ENCODE measurements at places on chromosomes 6 and 20. TPM values are rescaled to one million over a fixed set of nuclear protein-coding genes. Genes with fewer than 3 reads are reported as not detected.

DNA sequence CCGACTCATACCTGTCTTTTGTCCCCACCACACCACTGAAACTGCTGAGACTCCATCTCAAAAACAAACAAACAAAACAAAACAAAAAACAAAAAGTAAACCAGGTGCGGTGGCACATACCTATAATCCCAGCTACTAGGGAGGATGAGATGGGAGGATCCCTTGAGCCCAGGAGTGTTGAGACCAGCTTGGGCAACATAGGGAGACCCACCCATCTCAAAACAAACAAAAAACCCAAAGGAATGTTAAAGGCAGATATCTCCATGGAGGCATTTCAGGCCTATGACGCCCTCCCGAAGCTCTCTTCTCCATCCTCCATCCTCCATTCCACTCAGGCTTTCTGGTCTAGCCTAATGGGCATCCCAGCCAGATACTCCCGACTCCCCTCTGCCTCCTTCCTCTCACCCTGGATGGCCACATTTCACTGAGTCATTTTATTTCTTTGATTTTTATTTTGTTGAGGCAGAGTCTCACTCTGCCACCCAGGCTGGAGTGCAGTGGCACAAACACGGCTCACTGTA is 3.2 kb upstream of the SLC4A11 start:
- no peak for DNase-seq

- DNase-seq: no peak
Measured at GRCh38 chr20:10951216-10951615, 277.4 kb upstream of the JAG1 start.

DNA sequence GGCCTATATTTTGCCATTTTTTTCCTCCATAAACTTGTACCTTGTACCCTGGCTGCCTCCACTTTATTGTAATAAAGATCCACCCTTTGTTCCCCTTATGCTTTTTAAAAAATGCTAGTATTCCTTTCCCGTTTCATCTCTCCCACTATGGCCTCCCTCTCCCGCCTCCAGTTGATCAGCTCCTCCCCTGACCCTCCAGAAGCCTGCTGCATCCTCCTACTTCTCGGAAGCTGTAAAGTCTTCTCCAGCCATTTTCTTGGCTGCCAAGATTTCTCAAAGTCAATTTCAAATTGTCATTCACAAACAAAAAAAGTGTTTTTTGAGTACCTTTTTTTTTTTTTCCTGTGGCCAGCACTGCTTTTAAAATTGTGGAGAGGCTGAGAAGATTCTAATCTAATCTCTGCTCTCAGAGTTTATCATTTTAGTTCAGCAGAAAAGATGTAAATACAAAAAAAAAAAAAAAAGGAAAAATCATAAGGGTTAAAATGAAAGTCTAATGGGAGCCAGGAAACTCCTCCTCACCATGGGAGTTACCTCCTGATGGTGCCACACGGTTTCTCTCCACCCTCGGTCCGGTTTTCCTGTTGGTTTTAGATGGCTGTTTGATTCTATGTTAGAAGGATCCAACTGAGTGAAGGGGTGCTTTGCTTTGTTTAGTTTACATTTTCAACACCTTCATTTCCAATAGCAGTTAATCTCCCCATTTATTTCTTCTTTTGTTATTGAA is 103.0 kb upstream of the KCNK16 start:
- no peak for DNase-seq

GRCh38 chr6:51342393-51342792 is 523.7 kb downstream of the TFAP2B start:
- no peak for DNase-seq

DNA sequence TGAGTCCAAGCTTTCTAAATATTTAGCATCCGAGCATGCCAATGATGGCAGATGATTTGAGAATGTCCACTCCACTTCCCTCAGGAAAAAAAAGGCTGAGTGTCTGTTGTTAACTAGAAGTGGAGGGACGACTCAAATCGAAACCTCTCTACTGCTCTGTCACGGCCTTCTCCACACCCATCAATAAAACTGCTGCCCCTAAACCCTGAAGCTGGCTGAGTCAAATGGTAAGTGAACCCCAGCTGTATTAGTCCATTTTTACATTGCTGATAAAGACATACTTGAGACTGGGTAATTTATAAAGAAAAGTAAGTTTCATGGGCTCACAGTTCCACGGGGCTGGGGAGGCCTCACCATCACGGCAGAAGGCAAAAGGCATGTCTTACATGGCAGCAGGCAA is 707.0 kb downstream of the QKI start:
- no peak for DNase-seq

- DNase-seq: no peak
Measured at GRCh38 chr20:19867074-19867473, 109.0 kb downstream of the RIN2 start.

- DNase-seq: no peak
Measured at GRCh38 chr6:48505621-48506020, 394.6 kb upstream of the PTCHD4 start.

DNA sequence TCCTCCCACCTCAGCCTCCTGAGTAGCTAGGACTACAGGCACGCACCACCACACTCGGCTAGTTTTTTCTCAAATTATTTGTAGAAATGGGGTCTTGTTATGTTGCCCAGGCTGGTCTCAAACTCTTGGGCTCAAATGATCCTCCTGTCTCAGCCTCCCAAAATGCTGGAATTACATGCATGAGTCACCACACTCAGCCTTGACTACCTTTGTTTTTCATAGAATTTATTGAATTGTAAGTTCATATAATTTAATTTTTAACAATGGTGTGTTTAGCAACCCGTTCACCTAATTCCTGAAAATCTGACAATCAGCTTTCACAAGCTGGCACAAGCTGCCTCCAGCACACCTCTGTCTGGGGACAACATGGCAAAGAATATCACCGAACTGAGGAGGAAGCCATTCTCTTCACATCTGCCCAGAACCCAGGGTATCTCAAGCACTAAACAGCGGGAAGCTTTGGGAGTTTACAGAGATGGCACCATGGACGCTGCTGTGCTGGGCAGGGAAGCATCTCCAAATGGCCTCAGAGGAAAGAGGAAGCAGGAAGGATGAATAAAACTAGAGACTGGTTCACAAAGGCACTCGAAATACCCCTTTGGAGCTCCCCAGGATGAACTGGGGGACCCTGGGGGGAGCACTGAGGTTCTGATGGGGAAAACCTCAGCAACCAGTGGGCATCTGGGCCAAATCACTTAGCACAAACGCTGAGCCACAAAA is 2.9 kb downstream of the RIPOR3 start:
- DNase-seq: no peak

EIF2S2 gene
- 138 TPM for total RNA-seq

SLC17A3 gene
- total RNA-seq: not detected

TRIM15 gene
- total RNA-seq: not detected

DNA sequence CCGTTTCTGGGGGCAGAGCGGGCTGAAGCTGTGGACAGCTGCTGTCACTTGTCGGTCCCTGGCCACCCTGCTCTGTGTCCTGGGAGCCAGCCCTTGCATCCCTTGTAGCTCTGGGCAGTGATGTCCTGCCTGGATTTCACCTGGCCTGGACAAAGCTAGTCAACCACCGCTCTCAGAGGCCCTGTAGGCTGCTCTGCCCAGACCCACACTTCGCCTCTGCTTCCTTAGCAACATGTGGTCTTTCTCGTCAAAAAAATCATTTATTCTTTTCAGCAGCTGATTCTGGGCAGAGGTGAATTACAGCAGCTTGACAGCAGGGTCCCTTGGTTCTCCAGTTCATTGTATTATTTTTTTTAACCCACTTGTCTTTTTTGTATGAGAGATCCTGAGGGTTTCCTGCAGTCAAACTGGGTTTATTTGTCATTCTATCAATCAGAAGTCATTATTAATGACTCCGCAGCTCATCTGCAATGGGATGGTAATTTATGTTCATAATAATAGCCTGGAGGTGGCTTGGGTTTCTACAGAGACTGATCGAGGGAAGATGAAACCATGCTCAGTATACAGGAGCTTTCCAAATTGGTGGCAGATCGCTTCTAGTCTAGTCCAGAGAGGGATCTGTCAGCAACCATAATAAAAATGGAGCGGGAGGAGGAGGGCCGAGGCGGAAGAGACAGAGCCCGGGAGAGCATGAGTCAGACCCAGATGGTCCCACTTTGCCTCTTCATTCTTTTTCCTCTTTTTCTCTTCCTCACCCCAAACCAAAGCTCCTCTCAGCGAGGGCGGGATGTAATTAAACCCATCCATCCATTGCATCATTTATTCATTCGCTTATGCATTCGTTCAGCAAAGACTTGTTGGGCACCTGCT is 22.4 kb downstream of the EDN3 start:
- no peak for DNase-seq

HAO1 gene
- total RNA-seq: 0.07 TPM

DNA sequence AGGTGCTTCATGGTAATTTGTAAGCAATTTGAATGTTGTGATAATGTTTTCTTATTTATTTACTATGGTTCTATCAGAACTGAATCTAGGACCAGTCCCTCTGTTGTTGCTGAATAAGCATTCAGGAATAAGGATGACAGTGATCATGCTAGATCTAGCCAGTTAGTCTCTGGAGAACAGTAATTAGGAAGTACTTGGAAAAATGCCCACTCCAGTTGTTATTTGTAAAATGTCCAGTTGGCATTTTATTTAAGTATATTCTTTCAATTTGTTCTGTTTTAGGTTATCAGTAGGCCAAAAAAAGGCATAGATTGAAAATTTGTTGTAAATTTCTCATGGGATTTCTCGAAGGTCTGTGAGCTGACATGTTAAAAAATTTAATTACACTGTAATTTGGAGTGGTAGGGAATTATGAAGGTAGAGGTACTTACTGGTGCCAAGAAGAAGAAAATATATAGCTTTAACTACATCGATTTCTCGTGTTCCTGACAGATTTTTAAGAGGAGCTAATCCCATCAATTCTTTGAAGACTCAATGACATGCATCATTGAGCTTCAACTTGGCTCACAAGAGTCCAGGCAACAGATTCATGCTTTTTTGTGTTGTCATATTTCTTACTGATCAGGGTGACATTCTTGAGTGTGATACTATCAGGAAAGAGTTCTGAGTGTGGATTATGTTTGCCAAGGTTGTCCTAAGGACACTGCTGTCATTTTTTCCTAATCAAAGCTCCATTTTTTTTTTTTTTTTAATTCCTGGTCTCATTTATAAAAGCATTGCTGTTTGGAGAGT is 177.3 kb downstream of the CARMIL1 start:
- no peak for DNase-seq

- DNase-seq: no peak
Measured at GRCh38 chr6:156688620-156688971, 88.6 kb upstream of the ARID1B start.

DNA sequence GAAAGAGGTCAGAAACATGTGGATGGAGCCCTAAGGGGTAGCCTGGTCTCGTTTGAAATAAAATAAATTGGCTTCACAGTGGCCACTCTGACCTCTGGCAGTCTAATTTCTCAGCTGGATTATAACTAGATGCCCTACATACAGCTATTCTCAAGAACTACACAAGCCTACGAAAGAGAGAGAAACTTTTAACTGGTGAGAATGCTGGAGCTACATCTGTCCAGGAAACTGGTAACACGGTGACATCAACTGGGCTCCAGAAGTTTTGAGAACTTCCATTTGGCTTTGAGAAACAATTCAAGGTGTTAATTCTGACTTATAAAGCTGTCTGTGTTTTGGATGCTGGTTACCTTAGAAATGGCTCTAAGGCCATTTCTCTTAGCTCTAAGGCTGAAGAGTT is 187.3 kb upstream of the TENT5A start:
- DNase-seq: no peak

GRCh38 chr6:3320238-3320811 is 61.6 kb downstream of the PSMG4 start:
- no peak for DNase-seq

DNA sequence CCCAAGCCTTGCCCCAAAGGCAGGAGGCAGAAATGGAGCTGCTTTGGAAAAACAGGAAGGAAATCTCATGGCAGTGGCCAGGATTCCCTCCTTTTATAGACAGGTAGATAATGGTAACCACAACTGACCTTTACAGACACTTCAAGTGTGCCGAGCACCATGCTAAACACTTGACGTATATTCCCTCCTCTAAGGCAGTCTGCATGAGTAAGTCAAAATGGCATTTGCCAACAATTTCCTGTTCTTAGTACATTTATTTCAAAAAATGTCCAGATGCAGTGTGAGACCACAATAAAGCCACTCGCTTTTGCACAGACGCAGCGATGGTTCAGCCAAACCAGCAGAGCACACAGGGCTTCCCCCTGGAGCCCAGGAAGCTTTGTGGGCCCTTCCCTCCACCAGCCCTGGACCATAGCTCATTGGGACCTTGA is 16.5 kb upstream of the GPR6 start:
- no peak for DNase-seq

- no peak for DNase-seq
Measured at GRCh38 chr20:957544-957943, 41.4 kb upstream of the ANGPT4 start.

KIF25 gene
- total RNA-seq: not detected

ENPP5 gene
- total RNA-seq: not detected

DNA sequence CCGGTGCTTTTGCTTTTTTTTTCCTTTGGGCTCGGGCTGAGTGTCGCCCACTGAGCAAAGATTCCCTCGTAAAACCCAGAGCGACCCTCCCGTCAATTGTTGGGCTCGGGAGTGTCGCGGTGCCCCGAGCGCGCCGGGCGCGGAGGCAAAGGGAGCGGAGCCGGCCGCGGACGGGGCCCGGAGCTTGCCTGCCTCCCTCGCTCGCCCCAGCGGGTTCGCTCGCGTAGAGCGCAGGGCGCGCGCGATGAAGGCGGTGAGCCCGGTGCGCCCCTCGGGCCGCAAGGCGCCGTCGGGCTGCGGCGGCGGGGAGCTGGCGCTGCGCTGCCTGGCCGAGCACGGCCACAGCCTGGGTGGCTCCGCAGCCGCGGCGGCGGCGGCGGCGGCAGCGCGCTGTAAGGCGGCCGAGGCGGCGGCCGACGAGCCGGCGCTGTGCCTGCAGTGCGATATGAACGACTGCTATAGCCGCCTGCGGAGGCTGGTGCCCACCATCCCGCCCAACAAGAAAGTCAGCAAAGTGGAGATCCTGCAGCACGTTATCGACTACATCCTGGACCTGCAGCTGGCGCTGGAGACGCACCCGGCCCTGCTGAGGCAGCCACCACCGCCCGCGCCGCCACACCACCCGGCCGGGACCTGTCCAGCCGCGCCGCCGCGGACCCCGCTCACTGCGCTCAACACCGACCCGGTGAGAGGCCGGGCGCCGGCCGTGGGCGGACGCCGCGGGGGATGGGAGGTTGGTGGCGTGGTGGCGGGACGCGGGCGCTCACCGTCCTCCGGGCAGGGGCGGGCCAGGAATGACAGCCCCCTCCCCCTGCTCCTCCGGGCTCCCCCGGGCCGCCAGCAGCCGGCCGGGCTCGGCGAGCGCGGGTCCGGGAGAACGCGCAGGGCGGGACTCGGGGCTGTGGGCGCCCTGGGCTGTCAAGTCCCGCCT is 606 bp downstream of the ID4 start:
- no peak for DNase-seq

All from pulmonary artery endothelial cell (primary cell).